ENCODE measurements at places on chromosomes 4 and X. TPM values are rescaled to one million over a fixed set of nuclear protein-coding genes. Genes with fewer than 3 reads are reported as not detected.

DNA sequence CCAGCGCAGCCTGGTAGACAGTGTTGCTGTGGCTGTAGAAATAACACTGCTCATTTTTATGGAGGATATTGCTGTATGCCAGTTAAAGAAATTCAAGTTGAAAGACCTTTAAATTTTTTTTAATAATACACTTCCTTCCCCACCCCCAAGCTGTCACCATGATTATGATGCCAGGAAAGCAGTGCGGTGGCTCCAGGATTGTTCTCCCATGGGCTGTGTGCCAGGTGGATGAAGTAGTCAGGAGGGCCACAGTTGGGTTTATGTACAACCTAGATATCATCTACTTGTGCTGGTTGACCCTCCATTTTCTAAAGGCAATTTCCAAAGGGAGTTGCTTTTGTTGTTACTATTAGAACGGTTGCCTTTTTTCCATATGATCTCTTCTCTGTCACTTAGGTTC, 136.6 kb downstream of the AFF1 start:
- no peak for DNase-seq

DNA sequence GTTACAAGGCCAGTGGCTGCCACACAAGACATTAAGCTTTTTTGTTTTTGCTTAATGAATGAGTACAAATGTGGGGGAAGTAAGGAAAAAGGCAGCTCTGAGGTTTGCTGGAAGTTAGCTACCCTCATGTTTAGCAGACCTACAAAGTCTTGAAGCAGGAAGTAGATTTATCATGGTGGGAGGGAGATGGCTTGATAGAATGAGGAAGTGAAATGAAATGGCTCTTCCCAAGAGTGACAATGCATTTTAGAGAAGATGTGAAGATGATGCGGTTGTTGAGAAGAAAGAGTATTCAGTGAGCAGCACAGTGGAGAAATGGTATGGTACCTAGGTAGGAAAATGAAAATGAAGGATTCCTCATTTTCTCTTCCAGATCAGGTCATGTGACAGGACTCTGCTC, 108.0 kb downstream of the SLIT2 start:
- DNase-seq: no peak

GRCh38 chrX:110175696-110176095, 142.2 kb downstream of the AMMECR1 start:
- DNase-seq: no peak

Gene CACNA1F
- total RNA-seq: under 0.01 TPM

GRCh38 chrX:47662144-47662657, 3.2 kb upstream of the UXT start:
- no peak for DNase-seq

GRCh38 chr4:159107203-159107925, 4.5 kb downstream of the RAPGEF2 start:
- DNase-seq: no peak

Gene GPRASP3
- total RNA-seq: 15.0 TPM

DNA sequence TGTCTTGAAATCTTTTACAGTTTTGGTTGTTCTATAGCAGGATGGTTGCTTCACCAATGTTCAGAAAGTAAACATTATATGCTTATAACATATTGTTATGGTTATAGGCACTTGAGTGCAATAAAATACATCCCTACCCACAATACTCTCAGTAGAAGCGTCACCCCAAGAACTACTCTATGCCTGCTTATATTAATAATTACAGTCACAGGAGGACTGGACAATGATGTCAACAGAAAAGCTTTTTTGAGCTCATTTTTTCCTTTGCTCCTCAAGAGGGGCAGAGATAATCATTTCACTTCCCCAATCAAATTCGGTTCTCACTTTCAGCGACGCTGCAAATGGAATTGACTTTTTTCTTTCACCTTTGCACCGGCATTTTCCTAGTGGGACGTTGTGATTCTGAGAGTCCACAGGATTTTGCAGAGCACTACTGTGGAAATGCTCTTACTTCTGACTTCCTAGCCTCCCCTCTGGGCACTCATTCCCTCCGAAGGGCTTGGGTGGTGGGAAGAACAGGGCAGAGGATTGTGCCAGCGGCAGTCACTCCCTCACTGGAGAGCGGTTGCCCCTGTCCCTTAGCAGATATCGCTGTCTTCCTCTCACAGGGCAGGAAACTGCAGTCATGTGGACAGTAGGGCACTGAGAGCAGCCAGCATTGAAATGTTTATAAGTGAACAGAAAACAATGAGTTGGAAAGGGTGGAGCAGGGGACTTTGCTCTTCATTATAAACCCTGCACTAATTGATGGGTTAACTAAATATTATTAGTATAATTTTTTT, 24.9 kb upstream of the SGMS2 start:
- DNase-seq: no peak

GRCh38 chr4:162661913-162662312, 498.1 kb upstream of the FSTL5 start:
- no peak for DNase-seq

GRCh38 chr4:129598582-129598981, 502.6 kb downstream of the C4orf33 start:
- DNase-seq: no peak

Gene XAGE2
- total RNA-seq: 0.50 TPM

Gene DGAT2L6
- not detected for total RNA-seq
